Esophagus squamous epithelium (tissue), 5 donors: ENCODE measurements at places on chromosomes 3 and 15.

GRCh38 chr3:70716832-70717231, 404.4 kb upstream of the MDFIC2 start:
- DNase-seq = no peak

GRCh38 chr3:185549651-185550111, 2.7 kb downstream of the LIPH start:
- no peak for DNase-seq

DNA sequence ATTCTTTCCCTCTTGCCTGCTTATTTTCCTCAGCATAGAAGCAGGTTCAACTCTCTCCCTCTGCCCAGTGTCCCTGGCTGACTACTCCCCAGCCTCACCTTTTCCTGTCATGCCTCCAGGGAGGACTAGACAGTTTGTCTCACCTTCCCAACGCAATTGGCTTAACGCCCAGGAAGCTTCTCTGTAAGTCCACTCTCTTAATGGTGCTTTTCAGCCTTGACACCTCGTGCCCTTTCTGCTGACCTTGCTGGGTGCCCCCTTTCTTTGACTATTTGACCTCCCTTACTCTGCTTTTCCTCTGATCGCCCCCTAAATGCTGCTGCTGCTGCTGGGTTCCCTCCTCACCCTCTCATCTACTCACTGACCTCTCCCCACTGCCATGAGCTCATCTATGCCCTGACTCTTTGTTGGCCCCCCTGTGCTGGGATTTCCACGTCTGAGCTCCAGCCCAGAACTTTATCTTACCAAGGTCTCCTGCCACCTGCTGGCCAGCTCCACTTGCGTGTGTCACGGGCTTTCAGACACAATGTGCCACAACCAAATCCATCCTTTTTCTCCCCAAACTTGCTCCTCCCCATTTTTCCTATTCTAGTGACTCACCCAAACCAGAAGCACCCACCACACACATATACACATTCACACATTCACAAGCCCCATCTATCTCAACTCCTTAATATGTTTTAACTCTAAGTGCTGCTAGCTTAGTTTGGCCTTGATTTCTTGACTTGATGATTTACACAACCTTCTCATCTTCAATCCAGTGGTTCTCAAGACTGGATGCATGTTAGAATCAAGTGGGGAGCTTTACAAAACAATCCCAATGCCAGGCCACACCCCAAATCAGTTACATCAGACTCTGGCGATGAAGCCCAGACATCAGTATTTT, 16.6 kb downstream of the EPB42 start:
- DNase-seq = no peak

GRCh38 chr15:31468911-31469785, 142.5 kb downstream of the KLF13 start:
- DNase-seq = no peak

GRCh38 chr3:165643425-165643824, 193.8 kb downstream of the BCHE start:
- DNase-seq = no peak

- DNase-seq = no peak
Measured at GRCh38 chr3:79930196-79930595, 162.4 kb upstream of the ROBO1 start.

GRCh38 chr3:154137036-154137435, 15.8 kb downstream of the ARHGEF26 start:
- DNase-seq = no peak

GRCh38 chr15:78571382-78571781, 6.1 kb downstream of the CHRNA5 start:
- DNase-seq = no peak

DNA sequence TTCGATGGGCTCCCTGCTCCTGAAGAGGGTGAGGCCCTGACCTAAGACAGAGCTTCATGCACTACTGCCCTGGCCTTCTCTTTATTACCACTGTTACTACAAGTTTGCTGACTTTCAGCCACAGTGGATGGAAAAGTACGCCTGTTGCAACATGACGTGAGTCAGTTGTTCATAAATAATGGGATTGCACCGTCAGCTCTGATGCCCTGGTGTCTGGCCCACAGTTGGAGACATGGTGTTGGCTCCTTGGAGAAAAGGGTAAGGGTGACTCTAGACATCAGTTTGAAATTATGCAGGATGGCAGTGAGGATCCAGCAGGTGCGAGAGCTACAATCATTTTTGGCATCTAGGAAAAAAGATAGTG, 5.5 kb downstream of the PAQR5 start:
- no peak for DNase-seq

DNA sequence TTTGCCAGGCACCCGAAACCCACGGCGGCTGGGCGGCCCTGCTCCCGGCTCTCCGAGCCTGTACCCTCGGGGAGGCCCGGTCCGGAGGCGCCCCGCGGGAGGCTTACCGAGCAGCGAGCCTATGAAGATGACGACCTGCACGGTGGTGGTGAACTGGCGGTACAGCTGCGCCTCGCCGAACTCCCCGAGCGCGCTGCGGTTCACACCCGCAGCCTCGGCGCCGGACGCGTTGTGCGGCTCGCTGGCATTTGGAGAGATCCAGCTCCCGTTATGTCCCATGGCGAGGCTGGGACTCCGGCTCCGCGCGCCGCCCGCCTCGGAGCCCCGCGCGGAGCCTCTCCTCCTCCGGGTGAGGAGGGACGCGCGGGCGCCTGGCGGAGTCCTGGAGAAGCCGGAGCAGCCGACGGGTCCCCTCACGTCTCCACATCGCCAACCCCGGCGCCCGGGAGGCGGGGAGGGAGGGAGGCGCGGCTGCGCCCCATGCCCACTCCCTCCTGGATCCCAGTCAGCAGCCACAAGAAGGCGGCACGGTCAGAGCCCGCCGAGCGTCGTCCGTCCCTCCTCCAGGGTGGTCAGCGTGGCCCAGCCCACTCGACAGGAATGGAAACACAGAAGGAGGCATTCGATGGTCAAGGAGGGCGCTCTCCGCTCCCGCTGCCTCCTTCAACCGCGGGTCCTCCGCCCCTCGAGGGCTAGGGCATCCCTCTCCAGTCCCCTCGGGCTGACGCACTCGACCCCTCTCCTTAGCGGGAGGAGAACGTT, at the start of gene GPR176:
TSS of gene GPR176 (minus strand) at position 519 of the 762 bp plus-strand sequence. CDS start at position 279, 240 bp downstream.
- DNase-seq = no peak

DNA sequence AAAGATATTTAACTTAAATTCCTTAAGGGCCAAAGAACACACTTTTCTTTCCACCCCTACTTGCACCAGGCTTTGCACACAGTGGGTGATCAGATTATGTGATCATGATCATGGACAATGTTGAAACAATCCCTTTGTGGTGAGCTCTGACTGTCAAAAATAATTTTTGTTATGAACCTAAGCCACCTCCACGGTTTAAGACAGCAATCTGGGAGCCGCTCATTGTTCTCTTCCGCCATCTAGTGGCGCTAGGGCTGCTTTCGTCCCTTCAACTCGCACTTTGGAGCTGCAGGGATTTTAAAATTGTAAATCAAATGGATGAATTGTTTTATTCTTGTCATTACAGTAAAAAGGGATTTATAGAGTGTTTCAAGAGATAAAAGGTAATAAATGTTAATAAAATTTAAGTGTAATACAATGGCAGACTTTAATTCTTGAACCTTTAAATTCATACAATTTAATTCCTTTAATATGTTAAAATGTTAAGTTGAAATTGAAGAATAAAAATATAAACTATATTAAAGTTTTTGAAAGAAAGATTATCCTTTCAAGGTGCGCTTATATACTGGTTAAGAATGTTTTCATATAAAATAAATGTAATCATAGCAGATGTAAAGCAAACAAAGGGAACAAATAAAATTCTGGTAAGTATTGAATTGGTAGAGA, 45.3 kb upstream of the ARL6 start:
- DNase-seq = no peak

- DNase-seq = no peak
Measured at GRCh38 chr3:161042023-161042501, 63.1 kb downstream of the B3GALNT1 start.

- DNase-seq = no peak
Measured at GRCh38 chr3:7172996-7173395, 312.1 kb downstream of the GRM7 start.

DNA sequence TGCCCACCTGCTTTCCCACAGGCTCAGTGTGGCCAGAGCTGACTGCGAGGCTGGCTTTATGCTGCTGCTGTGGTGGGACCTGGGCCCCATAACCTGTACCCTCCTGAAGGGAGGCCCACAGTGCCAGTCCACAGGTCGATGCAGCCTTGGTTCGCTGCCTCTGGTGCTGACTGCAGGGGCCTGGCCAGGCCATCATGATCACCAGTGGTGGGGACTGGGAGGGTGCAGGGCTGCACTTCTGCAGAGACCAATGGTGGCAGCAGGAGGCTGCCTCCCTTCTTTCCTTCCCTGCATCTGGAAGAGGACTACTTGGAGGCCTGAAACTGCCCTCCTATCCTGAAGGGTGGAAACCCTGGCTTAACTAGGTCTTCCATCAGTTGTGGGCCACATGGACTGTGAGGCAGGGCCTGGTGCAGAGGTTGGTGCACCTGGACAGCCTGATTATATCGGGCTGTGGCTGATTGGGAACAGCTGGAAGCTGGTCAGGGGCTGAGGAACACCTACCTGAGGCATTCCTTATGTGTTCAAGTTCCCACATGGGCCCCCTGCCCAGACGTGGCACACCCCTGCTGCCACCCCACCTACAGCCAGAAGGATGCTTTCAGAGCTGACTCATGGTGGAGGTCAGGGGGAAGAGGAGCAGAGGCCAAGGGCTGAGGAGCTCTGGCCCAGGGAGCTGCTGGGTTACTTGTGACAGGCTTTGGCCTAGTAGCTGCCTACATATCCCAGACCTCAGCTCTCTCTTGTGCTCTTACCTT, 29.8 kb downstream of the POMGNT2 start:
- no peak for DNase-seq

DNA sequence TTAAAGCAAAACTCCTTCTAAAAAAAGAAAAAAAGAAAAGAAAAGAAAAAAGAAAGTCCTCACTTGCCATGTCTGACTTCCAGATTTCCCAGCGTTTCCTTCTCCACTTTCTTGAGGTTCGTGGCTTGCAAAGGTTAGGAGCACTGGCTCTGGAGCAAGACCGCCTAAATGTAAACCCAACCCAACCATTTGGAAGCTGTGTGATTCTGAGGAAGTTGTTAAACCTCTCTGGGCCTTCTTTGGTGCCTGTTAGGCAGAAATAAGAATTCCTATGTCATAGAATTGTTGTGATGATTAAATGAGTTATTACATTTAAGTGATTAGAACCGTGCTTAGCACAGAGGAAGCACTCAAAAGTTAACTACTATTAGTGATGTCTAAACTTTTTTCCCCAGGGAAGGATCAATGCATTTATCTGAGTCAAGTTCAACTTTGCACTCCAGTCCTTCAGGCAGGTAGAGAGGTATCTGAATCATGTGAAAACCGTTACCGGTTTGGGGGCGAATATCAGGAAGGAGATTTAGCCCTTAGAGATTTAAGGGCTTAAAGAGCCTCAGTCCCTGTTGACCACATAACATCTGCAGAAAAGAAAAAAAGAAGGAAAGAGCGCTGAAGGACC, 78.3 kb upstream of the HES1 start:
- DNase-seq = no peak

GRCh38 chr3:159536876-159537275, 451.8 kb upstream of the IL12A start:
- DNase-seq = no peak

DNA sequence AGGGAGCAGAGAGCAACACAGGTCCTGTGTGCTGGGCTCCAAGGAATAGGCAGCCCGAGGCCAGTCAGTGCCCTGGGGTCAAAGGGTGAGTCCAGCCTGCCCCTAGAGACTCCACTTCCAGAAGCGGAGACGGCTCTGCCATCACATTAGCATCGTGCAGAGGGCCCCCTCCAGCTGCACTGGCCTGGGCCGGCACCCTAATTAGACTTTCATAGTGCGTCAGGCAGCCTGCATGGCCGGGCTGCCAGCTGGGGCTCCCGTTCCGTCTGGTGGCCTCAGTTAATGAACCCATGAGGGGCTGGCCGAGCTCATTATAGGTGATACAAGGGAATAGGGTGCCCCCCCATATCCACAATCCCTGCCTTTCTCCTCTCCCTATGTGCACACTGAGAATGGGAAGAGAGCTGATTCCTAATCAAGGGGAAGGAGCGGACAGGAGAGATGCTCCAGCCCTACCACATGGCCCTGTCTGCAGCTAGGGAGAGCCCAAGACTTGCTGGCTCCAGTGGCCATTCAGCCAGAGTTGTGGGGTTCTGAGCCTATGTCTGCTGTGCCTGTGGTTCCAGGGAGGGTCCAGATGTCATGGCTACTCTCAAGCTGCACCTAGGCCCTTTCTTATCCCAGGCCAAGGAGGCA, 128.0 kb downstream of the SRGAP3 start:
- no peak for DNase-seq

GRCh38 chr3:42273361-42273760, 7.4 kb upstream of the CCK start:
- DNase-seq = no peak

DNA sequence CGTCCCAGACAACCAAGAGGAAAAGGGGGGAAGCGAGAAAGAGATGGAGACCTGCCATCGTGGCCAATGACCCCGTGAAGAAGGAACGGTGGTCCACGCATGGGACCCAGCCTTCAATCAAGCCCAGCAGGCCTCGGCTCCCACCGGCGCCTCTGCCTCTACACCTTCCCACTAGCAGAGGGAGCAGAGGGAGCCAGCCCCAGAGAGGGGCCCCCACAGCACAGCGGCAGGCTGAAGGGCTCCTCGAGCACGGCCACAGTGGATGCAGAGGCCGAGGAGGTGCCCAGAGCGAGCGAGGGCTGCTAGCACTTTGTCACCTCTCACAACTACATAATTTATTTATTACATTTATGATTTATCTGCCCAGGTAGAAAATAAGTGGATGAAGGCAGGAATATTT, 68.4 kb upstream of the TOPAZ1 start:
- no peak for DNase-seq

DNA sequence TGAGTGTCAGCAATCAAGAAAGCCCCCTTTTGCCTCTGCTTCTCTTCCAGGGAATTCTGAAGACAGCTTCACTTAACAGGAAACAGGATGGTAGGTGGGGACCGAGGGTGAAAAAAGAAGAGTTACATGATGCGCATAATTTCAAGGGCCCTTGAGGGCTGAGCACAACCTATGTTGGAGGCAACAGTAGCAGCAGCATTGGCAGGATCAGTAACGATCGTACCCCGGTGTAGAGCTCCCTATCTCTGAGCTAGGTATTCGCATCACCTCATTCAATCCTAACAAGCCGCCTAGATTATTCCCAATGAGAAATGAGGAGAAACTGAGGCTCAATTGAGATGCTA, 432 bp upstream of the RAD54L2 start:
- no peak for DNase-seq

DNA sequence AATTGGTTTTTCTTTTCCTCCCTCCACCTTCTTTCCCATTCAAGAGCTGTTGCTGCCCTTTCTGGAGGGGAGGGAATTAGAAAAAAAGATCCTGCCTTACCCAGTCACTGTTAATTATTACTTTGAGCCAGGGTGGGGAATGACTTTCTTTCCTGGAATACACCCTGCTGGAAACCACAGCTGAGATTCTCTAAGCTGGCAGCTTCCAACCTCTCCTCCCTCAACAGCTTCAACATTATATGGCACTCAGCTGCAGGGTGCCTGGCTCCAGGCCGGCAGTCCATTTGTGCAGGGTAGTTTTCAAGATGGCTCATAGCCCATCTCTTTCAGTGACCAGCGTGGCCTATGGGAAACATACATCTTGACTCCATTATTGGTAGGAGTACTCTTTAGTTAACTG, 105.8 kb downstream of the UBE3A start:
- DNase-seq = no peak

- DNase-seq = no peak
Measured at GRCh38 chr3:14477311-14477935, 62.7 kb downstream of the GRIP2 start.
